ENCODE measurements at places on chromosomes 5 and 9.

DNA sequence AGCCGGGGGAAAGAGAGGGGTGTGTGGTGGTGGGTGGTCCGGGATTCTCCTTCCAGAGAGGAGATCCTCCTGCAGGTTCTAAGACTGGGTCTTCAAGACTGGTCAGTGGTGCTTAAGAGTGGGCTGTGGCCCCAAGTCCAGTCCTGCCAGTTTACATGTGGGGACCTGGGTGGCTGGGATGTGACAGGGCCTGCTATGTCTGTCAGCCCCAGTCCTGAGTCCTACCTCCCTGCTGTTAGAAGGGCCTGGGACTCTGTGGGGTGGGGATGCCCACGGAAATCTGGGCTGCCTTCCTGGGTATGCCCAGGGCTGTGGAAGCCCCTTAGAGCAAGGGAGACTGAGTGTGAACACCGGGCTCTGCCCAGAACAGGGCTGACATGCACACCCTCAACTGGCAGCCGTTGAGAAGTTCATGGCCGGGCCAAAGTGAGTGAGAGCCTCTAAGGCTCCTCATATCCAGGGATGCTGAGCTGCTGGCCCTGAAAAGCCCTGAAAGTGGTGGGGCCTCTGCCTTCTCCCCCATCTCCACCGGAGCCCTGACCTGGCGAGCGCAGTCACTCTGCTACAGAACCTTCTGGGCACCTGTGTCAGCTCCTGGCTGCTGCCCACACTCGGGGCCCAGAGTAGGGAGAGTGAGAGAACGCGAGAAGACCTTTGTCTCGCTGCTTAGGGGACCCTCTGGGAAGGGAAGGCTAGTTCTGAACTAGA lies 1.7 kb downstream of the PHF2 start:
- DNase-seq: peak; percentile 43

GRCh38 chr9:116039312-116039711 lies 114.3 kb upstream of the PAPPA start:
- DNase-seq: no peak

DNA sequence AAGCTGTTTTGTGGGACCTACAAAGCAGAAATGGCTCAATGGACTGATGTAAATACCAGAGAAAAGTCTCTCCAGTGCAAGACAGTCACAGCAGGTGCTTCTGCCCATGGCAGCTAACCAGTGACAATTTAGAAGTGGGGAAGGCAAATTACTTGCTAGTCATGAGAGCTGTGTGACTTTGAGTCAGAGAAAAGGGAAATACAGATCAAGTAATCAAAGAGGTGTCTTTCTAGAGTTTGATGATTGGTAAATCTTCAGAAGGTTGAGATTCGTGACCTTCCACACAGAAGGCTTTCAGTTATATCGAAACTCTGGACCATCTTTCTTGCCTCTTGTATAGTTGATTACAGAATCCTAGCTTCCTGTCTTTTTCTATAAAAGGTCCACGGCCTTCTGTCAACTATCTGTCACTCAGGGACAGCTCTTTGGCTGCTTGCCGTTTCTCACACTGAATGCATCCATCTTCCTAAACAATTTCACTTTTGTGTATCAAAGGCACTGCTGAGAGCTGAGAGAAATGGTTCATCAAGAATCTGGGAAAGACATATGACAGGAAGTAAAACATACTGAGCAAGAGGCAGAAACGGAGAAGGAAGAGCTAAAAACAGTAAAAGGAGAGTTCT lies 993.9 kb upstream of the ACO1 start:
- DNase-seq: no peak

DNA sequence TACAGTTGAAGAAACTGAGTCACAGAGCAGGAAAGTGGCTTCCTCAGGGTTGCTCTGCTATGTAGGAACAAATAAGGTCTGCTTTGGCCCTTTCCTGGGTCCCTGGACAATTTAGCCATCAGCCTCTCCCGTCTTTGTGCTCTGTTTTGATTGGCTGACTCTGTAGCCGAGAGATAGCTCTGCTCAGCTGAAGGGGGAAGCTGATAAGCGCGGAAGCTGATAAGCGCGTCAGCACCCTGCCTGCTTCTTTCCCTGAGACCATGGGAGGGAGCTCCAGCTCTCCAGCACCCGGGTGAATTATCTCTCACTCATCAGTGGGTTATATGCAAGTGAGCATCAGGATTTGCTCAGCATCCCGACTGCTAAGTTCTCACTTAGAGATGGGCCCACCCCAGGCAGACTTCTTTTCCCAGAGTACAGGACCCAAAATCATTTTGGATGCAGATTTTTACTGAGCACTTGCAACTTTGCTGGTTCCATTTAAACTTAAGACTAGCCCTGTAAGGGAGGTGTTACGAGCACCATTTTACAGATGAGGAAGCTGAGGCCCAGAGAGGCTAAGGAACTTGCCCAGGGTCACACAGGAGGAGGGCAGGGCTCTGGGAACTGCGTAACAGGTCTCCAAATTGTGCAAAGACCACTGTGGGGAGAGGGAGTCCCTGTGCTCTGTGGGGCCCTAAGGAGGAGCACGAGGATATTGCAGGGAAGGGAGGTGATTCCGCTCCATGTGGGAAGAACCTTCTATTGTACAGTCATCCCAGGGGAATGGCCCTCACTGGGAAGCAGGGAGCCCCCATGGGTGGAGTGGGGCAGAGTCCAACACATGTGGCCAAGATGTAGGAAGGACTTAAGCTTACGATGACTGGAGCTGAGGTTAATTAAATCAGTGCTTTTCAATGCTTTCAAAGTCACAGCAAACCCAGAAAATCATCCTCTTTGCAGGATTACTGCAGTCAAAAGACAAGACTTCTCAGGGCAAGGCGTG lies 83.7 kb upstream of the ORM1 start:
- DNase-seq: peak; percentile 33

DNA sequence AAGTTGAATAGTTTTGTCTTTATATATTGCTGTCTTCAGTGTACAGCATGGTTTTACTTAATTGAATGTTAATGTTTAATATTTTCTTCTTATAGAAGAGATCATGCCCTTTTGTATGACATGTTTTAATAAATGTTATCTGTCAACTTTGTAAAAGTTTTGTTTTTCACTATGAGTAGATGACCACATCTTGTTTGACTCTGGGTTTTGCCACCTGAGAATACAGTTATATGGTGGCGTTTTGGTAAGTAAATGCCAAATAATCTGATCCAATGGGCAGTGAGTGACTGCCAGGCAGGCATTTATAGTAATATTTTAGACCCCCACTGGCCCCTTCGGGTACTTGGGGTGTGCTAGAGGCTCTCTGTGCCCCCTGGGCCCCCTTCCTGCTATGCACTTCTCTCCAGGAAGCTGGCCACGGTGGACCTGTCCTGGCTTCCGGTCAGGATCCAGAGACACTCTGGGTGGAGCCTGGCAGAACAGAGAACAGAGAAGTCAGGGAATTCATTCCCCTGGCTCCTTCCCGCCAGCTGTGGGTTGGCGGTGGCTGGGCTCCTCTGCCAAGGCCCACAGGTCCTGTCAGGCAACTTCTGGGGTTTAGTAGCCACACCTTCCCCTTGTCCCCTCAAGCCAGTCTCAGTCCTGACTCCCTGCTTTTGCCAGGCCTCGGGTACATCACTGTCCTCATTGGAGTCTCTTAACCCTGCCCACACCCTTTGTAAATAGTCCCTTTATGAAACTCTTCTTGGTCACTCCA lies 22.2 kb upstream of the ZBTB34 start:
- no peak for DNase-seq

DNA sequence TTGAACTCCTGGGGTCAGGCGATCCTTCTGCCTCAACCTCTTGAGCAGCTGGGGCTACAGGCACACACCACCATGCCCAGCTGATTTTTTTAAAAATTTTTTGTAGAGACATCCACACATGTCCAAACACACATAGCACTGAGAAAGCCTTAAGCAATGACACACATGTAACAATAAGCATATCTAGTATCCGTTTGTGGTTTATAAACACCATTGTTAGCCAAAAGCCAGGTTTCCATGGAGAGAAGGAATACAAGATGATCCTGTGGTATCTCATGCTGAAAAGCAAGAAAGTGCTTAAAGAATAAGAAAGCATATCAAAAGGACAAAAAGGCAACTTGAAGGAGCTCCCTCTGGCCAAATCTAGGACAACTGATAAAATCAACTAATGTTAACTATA lies 29.7 kb upstream of the SLC1A3 start:
- DNase-seq: no peak

GRCh38 chr9:249025-249424 lies 34.4 kb downstream of the DOCK8 start:
- DNase-seq: no peak

DNA sequence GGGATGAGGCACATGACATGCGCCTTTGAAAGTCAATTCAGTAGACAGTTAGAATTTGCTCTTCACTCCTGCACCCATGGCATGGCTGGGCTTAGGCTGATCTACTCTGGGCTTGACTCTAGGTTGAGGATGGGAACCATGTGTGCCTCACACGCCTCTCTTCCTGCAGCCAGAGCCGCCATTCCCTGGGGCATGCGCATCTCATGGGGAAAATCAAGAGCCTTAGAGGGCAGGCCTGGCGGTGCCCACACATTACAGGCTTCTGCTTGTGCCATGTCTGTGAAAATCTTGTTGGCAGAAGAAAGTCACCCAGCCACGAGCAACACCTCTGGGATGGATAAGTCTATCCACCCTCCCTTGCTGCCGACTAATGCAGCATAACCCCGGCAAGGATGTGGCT lies 808.5 kb downstream of the CDH9 start:
- no peak for DNase-seq

- DNase-seq: no peak
Observed at GRCh38 chr9:97943308-97943855, 5.4 kb upstream of the HEMGN start.

DNA sequence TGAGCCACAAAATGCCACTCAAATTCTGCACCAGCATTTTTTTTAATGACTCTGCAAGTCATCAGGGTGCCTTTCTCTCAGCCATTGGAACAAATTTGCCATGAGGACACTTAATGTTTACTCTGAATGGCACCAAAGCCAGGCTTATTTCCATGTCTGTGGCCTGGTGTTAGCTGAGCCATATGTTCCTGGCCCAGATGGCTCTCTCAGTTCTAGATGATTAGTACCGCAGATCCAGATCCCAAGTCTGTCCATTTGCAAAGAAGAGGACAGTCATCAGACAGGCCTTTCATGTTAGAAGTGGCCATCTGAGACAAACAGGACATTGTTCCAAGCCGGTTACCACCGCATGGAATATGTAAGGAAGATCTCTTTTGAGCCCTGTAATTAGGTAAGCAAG lies 70.3 kb downstream of the INSYN2B start:
- no peak for DNase-seq

DNA sequence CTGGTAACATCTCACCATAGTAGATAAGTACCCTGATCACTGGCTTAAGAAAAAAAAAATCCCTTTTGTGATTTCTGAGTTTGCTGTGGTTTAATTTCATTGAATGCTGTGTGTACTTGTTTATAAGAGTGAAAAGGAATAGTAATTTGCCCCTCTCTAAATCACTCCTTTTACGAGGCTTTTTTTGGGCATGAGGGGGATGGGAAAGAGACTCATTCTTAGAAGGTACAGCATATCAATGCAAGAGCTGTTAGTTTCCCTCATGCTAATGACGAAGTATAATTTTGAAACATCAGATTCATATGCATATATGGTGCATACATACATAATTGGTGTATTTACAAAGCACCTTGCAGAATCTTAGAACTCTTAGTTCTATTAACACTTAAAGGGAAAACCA lies 2.4 kb upstream of the SLC44A1 start:
- DNase-seq: no peak

- no peak for DNase-seq
Observed at GRCh38 chr9:20990867-20991266, 40.6 kb downstream of the HACD4 start.

DNA sequence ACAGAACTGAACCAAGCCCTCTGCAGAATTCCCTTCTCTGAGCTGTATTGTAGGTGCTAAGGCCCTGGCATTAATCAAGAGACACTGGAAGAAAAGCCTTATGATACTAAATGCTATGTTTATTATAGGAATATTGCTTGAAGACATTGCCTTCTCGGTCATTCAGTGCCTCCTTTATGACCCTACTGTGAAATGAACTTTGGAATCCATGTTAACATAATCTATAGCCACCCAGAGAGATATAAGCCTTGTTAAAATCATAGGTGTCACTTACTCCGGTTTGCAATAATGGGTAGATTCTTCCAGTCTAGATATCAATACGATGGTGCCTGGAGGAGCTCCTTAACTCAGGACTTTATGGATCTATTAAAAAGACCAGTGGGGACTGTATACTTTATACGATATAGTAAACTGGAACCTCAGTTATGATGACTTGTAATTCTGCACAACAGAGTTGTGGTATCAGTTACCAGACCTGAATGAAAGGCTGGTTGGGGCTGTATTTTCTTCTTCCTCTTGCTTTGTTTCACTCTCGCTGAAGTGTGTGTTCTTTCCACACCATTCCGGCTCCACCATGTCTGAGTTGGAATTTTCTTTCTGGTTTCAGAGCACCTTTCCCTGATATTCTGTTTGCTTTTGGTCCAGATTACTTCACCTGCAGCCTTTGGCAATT lies 154.5 kb downstream of the DROSHA start:
- no peak for DNase-seq

GRCh38 chr9:35789541-35789940 lies 1.9 kb upstream of the NPR2 start:
- no peak for DNase-seq

- DNase-seq: no peak
Observed at GRCh38 chr5:126081209-126081608, 342.0 kb upstream of the GRAMD2B start.

- no peak for DNase-seq
Observed at GRCh38 chr5:136434795-136435194, 69.5 kb upstream of the TRPC7 start.

- no peak for DNase-seq
Observed at GRCh38 chr9:98365781-98366180, 110.3 kb upstream of the TBC1D2 start.

DNA sequence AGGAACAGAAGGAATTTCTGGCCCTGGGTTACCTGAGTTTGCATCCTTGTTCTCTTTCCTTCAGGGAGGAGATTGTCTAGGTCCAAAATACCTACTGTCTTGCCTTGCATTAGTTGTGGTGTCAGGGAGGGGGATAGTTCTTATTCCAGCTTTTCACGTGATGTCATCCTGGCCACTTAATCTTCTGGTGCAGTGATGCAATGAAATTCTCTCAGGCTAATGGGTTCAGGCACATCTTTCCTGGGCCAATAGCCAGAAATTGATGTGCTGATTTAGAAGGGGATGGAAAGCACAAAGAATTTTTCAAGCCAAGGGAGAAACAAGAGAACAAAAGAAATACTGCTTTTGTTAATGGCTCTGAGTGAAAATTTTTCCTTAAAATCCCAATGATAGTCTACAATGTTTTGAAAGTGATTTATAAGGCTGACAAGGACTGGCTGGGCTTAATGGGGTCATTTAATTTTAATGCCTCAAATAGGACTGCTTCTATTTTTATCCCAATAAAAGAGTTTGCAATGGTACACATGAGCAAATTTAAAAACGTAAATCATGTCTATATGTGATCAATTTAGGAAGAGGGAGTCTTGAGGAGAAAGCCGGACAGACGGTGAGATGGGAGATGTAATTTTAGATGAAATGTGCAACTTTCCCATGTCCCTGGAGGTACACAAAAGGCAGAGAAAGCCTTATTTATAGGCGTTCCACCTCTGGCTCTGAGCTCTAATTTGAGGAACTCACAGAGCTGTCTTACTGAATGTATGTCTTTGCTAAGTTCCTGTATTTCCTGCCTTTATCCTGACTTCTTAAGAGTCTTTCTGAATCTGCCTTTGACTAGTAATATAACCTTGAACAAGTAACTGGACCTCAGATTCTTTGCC lies 89.3 kb upstream of the SV2C start:
- DNase-seq: no peak

- no peak for DNase-seq
Observed at GRCh38 chr5:30608501-30608900, 585.0 kb upstream of the CDH6 start.

GRCh38 chr9:27471789-27472188 lies 52.3 kb upstream of the IFNK start:
- no peak for DNase-seq

GRCh38 chr5:128490761-128491160 lies 47.3 kb downstream of the FBN2 start:
- no peak for DNase-seq
